ENCODE measurements at places on chromosomes 13 and 19. TPM values are rescaled to one million over a fixed set of nuclear protein-coding genes. Genes with fewer than 3 reads are reported as not detected.

The MEF2B gene
- not detected for total RNA-seq

The SLC5A5 gene
- total RNA-seq = not detected

The FBXW9 gene
- total RNA-seq = 14.7 TPM

The CCDC194 gene
- 0.36 TPM for total RNA-seq

The LEUTX gene
- total RNA-seq = not detected

The TPTE2 gene
- total RNA-seq = not detected

The C13orf46 gene
- 0.15 TPM for total RNA-seq

The ZNF835 gene
- total RNA-seq = under 0.01 TPM

The SIAH3 gene
- total RNA-seq = not detected

The TEX29 gene
- total RNA-seq = not detected

The FSTL3 gene
- total RNA-seq = 18.6 TPM

The KLF16 gene
- total RNA-seq = 22.6 TPM

The SYT5 gene
- total RNA-seq = 0.36 TPM

The ATXN8OS gene
- total RNA-seq = not detected

The ZNF600 gene
- total RNA-seq = 6.2 TPM

The OR10H1 gene
- not detected for total RNA-seq

The NANOS3 gene
- total RNA-seq = not detected

The TLE6 gene
- 5.1 TPM for total RNA-seq

The LILRA5 gene
- not detected for total RNA-seq

The GPC5 gene
- not detected for total RNA-seq

The SLC10A2 gene
- total RNA-seq = not detected

The OSCAR gene
- total RNA-seq = not detected

The COX6B2 gene
- total RNA-seq = not detected

The ZNF83 gene
- total RNA-seq = 35.3 TPM

The PRR22 gene
- total RNA-seq = 1.5 TPM

The ZNF723 gene
- total RNA-seq = not detected

The EDNRB gene
- total RNA-seq = 666 TPM

The IGSF23 gene
- not detected for total RNA-seq

The SYCN gene
- not detected for total RNA-seq

The A1BG gene
- 7.0 TPM for total RNA-seq

The ZNF177 gene
- 1.0 TPM for total RNA-seq

The ATP8A2 gene
- 0.69 TPM for total RNA-seq

The PINLYP gene
- 5.5 TPM for total RNA-seq

The PROZ gene
- not detected for total RNA-seq

The AMH gene
- total RNA-seq = 0.62 TPM

The ZNF285 gene
- 5.1 TPM for total RNA-seq

The CYP2A7 gene
- total RNA-seq = not detected

The ZSCAN5A gene
- 7.2 TPM for total RNA-seq

The IRS2 gene
- total RNA-seq = 21.1 TPM

The SELENOV gene
- total RNA-seq = not detected

The XRCC1 gene
- 21.8 TPM for total RNA-seq
